ENCODE measurements at places on chromosomes 6 and 20.

DNA sequence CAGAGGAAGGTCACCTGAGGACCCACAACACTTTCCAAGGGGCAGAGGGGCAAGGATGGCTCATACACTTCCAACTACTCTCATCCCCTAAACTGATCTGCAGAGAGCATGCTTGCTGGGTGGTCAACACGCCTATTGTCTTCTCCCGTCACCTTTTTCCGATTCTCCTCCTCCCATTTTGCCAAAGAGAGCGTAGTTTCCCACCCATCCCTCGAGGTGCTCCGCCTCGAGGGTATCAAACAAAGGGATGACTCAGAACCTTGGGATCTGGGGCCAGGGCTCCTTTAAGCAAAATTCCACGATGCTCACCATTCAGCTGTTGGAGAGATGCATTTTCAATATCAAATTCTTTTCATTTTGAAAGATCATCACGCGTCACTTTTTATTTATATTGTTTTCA, 507.5 kb upstream of the SULF2 start:
- DNase-seq = no peak

DNA sequence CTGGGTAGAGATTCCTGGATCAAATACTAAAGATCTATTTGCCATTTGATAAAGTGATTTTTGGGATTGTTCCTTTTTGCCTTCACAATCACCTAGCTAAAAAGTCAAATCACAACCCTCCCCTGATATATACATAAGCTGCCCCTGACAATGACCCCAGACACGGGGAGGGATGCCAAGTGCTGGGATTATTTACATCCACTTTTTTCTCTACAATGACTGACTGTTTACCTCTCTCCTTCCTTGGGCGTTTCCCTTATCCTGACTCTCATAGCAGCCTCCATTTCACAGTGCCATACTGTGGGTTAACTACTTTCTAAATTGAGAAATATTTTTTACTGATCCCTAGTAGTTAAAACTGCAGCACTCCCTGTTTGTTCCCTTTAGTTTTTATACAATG, 150.8 kb upstream of the TMEM170B start:
- no peak for DNase-seq

- no peak for DNase-seq
These were observed 253.2 kb downstream of the SOX4 start for GRCh38 chr6:21846541-21847451.

DNA sequence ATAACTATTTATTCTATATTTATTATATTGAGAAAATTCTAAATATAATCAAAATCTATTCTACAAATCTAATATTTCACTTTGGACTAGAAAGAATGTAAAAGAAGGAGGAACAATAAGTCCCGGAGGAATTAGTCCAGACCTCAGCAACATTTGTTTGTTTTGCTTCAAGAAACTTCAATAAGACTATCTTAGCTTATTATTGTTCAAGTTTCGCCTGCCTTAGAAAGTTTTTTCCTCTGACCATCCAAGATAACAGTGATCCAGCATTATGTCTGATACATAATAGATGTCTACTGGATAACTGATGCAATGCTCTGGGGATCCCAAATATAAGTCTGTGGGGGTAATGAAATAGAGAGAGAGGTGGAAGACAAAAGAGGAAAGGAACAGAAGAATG, 28.7 kb upstream of the NT5E start:
- no peak for DNase-seq

DNA sequence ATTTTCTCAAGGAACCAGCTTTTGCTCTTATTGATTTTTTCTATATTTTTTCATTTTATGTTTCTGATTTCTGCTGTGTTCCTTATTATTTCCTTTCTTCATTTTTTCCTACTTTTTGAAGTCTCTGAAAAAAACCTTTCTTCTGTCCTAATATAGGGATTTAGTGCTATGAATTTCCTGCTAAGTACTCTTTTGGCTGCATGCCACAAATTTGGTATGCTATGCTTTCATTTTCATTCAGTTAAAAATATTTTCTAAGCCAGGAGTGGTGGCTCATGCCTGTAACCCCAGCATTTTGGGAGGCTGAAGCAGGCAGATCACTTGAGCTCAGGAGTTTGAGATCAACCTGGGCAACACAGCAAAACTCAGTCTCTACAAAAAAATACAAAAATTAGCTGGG, 30.6 kb downstream of the SIRPD start:
- DNase-seq = no peak

GRCh38 chr6:72689107-72689954, 67.5 kb downstream of the KCNQ5 start:
- peak; percentile 87 for DNase-seq

DNA sequence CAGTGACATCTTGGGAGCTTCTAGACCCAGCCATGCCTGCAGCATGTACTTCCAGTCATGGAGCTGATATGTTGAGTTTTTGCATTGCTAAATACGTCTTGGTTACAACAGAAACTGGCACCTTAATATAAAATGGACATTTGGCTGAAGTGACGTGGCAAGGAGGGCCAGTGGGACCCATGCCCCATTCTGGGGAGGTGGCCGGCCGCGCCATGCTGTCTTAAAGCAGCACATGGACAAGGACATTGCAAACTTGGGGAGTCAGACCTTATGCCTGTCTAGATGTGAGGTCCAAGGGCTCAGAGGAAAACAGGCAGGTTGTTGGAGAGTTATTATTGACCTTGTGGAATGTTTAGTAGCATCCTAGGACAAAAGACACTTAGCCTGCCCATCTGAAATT, 588.0 kb upstream of the CDH4 start:
- no peak for DNase-seq

DNA sequence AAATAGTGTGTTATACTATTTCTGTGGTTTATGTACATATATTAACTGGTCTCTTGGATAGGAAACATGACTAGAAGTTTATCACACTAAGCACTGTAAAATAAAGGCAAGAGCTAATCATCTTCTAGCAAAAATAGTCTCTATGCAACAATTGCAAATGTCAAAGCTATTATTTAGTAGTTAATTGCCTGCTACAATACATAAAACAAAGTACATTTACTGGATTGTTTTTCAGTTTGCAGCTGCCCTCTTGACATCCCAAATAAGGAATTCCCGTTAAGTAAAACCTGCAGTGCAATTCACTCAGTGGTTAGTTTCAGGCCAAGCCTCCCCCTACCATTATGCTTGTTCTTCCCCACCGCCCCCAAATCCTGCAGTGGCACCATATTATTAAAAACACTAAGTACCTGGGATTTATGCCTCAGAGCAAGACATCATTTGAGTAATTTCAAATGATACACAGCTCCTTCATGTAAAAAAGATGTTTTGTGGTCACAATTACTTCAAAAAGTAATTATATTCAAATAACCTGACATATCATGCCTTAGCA, 1.6 kb upstream of the ATP5F1E start:
- DNase-seq = no peak

GRCh38 chr6:28657381-28657768, 131.7 kb downstream of the GPX5 start:
- no peak for DNase-seq

DNA sequence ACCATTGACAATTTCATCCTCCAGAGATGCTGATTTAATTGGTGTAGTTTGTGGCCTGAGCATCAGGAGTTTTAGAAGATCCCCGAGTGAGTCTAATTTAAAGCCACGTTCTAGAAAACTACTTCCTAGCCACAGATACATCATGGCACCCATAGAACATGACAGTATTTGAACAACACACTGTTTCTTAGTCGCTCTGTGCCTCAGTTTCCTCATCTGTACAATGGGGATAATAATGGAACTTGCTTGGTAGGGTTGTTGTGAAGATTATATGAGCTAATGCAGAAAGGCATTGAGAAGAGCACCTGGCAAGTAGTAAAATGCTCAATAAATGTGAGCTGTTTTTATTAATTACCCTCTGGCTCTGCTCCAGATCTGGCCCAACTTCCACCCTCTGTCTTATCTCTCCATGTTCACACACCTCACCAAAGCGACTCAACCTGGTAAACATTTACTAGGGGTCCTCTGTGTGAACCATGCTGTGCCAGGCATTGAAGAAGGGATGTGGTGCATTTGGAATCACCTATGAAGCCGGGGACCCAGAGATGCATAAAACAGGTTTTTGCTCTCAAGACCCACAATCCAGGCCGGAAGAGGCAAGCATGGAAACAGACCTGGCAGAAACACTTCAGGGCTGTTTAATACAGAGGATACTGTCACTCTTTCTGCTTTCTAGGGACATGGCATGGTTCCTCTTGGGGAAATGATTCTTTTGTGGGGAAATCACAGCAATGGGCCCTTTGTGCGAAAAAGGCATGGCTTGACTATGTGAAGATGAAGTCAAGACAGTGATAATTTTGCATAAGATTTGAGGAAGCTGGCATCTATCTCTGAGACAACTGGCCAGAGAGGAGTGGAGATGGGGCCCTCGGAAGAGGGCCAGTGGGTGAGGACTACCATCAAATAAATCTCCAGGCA, 16.2 kb upstream of the MRPS18A start:
- DNase-seq = no peak

- DNase-seq = no peak
These were observed 21.6 kb downstream of the MOCS3 start for GRCh38 chr20:50980071-50980681.

DNA sequence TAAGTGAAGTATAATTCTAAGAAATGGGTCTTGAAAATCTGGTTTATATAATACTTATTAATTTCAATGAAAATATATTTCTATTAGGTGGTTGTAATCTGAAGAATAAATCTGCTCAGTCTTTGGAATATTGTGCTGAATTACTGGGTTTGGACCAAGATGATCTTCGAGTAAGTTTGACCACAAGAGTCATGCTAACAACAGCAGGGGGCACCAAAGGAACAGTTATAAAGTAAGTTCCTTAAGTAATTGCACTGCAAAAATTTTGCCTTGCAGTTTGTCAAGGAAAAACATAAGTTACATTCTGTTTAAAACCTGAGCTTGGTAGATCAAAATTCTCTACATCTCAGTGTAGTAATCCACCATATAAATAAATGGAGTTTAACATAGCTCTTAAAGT, 106.0 kb downstream of the MYO6 start:
- DNase-seq = peak; percentile 13

- no peak for DNase-seq
These were observed 97.1 kb upstream of the PRDM1 start for GRCh38 chr6:105988812-105989577.

DNA sequence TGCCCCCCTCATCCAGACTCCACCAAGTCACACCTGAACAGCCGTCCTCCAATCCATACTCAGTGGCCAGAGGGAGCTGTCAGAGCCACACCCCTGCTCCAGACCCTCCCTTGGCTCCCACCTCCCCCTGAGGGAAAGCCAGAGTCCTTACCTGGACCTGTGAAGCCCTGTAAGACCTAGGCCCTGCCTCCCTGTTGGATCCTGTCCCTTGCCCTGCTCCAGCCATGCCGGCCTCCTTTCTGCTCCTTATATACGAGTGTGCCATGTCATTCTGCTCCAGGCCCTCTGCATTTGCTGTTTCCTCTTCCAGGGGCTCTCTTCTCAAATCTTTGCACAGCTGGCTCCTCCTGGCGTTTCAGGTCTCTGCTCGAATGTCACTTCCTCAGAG, 100.3 kb upstream of the MYL9 start:
- DNase-seq = no peak

DNA sequence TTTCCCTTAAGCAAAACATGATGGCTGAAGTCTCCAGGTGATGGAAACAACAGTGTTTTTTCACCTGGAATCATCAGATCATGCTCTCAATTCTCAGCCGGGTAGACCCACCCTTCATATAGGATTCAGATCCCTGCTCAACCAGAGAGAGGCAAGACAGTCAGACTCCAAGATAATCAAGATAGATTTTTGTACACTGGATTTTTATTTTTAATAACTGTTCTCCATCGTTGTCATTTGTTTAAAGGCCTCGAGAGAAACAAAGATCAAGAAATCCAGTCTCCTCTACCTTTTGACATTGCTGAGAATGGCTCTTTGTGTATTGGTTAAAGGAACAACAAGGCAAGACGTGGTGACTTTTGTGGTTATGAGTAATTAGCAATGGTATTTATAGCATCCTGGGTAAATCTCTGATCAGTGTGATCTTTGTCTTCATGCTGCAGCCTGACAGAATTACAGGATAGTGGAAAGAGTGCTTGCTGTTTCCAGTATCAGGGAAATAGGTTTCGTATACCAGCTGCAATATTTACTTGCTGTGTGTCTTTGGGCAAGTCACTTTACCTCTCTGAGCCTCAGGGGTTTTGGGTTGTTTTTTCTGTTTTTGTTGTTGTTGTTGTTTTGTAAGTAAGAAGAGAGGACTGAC, 29.9 kb downstream of the ID4 start:
- no peak for DNase-seq

DNA sequence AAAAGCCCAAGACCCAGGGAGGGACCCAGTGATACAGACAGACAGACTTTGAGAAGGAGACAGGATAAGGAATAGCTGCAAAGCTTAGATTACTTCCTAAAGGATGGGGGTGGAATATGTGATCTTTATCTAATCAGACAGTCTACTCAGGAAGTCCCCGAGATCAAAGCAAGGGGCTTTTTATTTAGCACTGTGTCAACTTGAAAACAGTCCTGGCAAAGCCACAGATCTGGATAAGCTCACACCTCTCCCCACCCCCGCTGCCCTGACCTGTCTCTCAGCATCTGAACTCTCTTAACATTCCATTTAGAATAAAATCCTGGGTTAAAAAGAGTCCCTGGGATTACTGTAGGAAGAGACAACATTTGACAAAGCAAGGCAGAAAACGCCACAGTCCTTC, 101.5 kb downstream of the ISM1 start:
- DNase-seq = no peak

DNA sequence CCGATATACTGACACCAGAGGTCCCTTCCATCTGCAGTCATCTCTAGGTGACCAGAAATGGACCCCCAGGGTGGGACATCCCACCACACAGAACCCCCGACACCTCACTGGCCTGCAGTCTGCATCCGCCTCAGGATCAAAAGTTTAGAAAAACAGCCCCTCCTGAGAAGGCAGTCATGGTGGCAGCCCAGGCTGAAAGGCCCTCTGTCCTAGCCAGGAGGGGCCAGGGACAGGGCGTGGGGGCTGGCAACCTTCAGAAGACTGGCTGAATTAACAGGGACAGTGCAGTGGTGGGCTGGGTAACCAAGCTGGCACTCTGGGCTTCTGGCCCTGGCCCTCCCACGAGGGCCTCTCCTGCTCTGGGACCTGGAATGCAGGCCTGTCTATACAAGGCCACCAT, 34.3 kb upstream of the MDFI start:
- DNase-seq = no peak

DNA sequence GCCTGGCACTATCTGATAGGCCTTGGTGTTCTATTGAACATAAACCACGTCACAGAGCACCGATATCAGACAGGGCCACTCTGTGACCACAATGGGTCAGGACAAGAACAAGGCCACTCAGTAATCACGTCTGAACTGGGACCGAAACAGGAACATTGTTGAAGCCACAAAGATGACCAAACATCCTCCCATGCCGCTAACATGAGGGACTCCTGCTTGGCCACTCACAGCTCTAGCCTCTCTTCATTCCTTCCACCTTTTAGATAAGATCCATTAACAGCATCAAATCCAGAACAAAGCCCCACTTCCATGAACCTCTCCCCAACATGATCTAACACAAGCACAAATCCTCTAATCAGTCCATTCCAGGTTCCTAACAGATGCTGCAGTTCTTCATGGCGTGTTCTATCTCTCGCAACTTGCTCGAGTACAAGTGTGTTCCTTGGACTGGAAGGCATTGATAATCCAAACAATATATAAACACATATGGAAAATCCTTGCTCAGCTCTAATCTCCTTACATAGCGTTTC, 7.4 kb downstream of the SIRT5 start:
- no peak for DNase-seq
